ENCODE measurements at places on chromosomes 11 and 22.

DNA sequence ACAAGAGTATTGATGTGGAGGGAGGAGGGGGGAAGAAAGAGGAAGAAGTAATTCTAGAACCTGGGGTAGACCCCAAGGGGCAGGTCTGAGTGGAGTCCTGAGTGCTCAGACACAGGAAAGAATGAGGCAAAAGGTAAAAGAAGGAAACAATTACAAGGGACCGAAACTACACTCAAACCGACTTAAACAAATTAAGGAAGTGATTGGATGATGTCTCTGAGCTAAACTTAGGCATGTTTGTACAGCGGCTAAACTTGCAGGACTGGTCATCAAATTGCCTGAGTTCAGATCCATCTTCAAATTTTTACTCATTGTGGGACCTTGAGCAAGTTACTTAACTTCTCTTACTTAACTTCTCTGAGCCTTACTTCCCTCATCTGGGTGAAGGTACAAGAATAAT, 86.3 kb upstream of the LRRC55 start:
- no peak for DNase-seq

GRCh38 chr22:32904044-32904443, 102.5 kb downstream of the TIMP3 start:
- peak; percentile 35 for DNase-seq

GRCh38 chr11:126182787-126183445, 28.5 kb downstream of the RPUSD4 start:
- DNase-seq = no peak

DNA sequence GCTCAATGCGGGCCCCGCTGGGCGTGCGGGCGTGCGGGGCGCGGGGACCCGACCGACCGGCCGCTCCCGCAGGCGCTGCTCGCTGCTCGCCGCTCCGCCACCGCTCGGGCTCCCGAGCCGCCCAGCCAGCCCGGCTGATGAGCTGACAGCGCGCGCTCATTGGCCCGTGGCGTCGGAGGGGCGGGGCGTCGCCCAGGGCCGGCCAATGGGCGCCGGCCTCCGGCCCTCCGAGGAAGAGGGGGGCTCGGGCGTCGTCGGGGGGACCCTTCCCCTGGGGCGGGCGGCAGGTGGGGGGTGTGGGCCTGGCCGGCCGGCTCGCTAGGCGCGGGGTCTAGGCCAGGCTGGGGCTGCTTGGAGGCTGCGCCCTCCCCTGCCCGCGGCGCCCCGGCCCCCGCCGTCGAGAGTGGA, at the start of gene SCUBE1:
Gene SCUBE1, minus strand, starts transcription at position 111 of the 408 bp plus-strand sequence. CDS start 111 bp downstream, outside the sequence.
- DNase-seq = peak; percentile 81

GRCh38 chr11:111039982-111040381, 205.5 kb upstream of the POU2AF2 start:
- DNase-seq = no peak

DNA sequence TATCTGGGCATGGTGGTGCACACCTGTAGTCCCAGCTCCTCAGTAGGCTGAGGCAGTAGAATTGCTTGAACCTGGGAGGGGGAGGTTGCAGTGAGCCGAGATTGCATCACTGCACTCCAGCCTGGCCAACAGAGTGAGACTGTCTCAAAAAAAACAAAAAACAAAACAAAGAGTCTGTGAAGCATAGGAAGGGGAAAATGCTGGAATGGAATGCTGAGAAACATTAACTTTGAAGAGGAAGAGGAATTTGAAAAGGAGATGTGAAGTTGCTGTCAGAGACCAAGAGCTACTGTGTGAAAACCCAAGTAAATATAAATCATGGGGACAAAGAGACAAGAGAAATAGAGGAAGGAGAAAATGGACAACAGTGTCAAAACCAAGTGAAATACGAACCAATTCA, 455.1 kb upstream of the ARHGAP42 start:
- no peak for DNase-seq

- DNase-seq = no peak
Measured at GRCh38 chr22:23255506-23256170, 75.3 kb downstream of the BCR start.

Data from endothelial cell (in vitro differentiated cells).